ENCODE measurements at places on chromosomes 5 and 9.
A peak's percentile ranks its signal among the peaks of the same experiment; 100 is the strongest.

DNA sequence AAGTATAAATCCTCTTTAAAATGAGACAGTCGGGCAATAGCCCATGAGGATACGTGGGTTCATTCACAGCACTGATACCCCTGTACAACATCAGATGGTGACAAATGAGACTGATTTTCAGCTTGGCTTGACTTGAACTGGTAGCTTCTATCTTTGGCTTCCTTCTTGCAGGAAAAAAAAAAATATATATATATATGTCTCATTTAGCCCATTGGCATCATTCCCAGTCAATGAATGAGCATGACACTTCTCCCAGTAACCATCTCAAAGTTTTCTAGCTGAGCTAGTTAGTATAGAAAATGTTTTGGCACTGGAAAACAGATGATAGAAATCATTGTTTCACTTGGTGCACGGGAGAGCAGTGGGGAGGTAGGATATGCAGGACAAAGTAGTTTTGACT, 222.5 kb upstream of the TAS2R1 start:
- DNase-seq: no peak

DNA sequence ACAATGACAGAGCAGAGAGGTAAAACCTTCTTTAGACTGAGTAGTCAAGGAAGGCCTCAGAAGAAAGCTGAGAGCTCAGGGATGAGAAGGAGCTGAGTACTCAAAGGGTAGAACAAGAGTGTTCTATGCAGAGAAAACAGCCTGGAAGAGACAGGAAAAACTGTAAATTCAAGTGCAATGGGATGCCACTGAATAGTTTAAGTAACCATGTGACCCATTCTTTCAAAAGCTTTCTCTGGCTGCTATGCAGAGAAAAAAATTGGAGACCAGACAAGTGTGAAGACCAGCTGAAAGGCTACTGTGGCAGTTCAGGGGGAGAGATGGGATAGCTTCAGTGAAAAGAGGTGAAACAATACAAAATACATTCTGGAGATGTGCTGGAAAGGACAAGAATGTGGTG, 61.3 kb upstream of the RNF38 start:
- DNase-seq: no peak

- DNase-seq: no peak
These were observed 9.0 kb downstream of the FXN start for GRCh38 chr9:69044240-69045219.

DNA sequence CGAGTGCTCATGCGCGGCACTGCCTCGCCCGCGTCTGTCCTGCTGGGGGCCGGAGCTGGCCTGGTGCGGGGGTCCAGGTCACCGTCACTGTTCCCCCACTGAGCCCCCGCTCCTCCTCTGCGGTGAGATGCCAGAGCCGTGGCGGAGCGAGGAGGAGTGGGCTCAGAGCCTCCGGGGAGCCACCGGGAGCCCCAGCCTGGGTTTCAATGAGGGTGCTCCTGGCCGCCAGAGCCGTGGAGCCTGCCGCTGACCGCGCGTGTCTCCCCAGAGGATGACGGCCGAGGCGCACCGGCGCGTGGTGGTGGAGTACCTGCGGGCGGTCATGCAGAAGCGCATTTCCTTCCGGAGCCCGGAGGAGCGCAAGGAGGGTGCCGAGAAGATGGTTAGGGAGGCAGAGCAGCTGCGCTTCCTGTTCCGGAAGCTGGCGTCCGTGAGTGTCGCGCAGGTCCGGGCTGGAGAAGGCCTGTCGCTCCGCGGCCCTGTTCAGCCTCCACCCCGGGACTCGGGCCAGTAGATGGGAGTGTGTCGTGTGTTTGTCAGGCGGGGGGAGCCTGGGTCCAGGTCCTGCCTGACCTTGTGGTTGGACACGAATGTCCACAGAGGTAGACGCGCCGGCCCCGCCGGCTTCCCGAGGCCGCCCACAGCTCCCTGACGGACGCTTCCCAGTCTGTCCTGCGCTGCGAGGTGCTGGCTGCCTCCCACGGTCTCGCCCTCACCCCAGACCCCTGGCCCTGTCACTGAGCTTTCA, 22.0 kb downstream of the EXOC3 start:
- no peak for DNase-seq

GRCh38 chr5:7872517-7873130, 3.7 kb downstream of the MTRR start:
- no peak for DNase-seq

DNA sequence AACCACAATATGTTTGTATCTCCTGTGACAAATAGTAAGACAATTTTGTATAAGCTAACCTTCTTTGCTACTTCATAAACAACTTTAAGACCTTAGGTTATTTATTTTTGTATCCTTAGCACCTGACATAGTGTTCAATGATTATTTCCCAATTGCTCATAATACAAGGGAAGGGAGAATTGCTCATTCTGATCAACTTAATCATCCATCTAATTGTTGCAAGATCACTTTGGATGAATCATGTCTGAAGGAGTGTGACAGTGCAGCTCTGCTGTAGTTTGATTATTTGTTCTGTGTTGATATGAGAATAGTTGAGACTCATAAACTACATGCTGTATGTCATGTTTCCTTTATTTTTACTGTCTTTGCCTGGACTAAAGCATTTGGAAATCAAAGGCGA, 721.3 kb upstream of the SEMA6A start:
- DNase-seq: no peak

GRCh38 chr5:3590967-3591900, 4.4 kb upstream of the IRX1 start:
- no peak for DNase-seq

DNA sequence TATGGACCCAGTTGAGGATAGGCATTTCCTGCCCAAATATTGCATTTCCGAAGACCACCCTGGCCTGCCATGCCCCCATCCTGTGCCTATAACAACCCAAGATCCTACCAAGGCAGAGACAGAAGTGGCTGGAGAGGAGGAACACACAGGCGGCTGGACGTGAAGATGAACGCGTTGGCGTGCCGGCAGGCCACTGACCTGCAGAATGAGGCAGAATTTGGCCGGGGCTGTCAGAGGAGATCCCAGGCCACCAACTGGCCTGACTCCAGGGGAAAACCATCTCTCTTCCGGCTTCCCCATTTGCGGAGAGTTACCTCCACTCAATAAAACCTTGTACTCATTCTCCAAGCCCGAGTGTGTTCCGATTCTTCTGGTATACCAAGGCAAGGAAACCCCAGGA, 1507.5 kb downstream of the EFNA5 start:
- no peak for DNase-seq

DNA sequence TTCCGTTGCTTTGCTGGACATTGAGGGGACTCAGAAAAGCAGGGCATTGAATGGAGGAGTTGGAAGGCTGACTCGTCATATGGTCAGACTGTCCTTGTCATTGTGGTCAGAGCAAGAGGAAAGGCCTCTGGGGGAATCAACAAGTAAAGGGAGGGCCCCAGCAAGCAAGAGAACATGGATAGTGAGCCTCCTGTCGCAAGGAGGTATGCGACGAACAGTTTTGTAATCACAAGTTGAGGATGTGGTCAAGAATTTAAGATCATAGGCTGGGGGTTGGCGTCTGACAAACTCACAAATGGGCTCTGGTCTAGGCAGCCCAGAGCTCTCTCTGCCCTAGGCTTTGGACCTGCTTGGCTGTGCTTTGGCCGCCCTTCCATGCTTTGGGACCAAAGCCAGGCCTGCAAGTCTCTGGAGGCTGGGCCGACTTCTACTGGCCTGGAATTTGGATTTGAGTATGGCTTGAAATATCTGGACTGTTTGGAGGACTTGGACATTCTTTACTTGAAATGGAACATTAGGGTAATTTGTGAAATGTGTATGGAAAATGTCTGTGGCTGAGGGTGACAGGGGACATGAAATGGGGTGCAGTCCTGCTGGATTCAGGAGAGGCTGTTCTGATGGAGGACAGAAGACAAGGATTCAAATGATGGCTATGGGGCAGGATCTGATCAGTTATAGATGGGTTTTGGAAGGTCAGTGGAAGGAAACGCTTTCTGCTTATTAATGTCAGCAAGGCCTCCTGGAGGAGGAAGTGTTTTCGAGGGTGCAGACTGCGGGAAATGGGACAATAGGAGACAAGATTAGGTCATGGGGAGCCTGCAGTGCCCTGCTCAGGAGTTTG, 19.2 kb upstream of the NDST1 start:
- no peak for DNase-seq

GRCh38 chr5:170206216-170206615, 26.6 kb upstream of the C5orf58 start:
- no peak for DNase-seq

DNA sequence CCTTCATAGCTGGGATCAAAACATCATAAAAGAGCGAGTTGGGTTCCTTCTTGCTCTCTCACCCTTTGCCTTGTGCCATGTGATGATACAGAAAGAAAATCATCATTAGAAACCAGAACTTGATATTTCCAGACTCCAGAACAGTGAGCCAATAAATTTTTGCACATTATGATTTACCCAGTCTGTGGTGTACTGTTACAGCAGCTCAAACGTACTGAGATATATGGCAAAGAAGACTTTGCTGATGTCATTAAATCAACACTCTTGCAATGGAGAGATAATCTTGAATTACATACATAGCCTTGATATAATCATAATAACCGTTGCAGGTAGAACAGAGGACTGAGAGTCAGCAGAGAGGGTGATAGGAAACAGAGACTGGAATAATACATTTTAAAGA, 1271.6 kb downstream of the CDH12 start:
- no peak for DNase-seq

DNA sequence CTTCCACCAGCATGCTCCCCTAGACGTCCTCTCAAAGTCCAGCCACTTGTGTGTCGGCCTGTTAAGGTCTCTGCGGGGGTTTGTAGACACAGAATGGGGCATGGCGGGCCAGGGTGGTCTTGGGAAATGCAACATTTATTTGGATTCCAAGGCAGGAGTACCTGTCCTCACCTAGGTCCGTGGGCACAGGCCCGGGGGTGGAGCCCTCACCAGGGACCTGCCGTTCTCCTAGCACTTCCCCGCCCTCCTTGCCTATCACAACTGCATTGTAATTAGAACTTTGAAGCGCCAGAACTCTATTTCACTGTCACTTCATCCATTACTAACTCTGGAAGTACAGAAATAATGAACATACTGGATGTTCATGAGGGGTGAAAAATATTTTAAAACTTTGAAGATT, 268.3 kb upstream of the ACTBL2 start:
- DNase-seq: no peak

DNA sequence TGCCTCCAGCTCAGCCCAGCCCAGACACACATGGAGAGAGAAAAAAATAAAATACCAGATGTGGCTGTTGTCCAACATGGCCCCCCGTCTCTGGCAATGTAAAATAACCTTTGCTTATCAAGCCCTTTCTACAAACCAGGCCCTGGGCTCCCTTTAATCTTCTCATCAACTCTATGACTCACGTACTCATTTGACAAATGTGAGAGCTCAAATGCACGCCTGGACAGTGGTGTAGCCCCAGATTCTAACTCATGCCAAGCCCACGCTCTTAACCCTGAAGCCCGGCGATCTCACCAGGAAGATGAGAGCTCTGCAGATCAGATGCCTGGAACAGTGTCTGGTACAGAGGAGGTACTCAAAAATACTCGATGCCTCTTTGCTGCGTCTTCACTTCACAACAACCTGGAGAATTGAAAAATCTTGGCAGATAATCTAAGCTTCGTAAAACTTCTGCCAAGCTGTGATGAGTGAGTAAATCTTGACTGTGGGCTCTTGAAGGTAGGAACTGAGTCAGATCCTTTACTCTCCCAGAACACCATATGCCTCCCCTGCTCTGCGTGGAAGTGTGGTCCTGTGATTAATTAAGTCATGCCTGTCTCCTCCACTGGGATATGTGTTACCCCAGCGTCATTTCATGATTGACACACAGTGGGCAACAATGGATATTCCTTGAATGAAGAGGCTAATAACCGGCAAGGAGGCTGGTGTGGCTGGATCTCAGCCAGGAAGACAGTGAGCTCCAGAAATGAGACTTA, 102.0 kb upstream of the FSTL4 start:
- DNase-seq: no peak

DNA sequence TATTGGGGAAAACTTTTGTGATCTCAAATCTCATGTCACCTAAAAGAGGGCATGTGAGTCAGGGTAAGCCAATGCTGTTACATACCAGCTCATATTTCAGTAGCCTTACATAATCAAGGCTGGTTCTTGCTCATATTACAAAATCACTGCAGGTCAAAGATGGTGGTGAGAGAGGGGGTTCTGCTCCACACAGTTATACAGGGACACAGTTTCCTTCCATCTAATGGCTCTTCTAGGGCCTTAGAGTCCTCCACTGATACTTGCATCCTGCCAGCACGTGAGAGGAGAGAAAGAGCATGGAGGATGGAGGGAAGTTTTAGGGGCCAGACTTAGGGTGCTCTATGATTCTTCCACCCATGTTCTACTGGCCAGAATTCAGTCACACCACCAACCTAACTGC, 130.0 kb downstream of the LIFR start:
- no peak for DNase-seq

- no peak for DNase-seq
These were observed 26.3 kb downstream of the NMUR2 start for GRCh38 chr5:152378730-152379129.

GRCh38 chr5:122095158-122095557, 17.1 kb upstream of the LOX start:
- no peak for DNase-seq

- DNase-seq: no peak
These were observed 18.6 kb upstream of the ANGPTL2 start for GRCh38 chr9:127140842-127141675.

- DNase-seq: no peak
These were observed 312.1 kb upstream of the TUSC1 start for GRCh38 chr9:25990376-25990775.

- no peak for DNase-seq
These were observed 450.8 kb downstream of the NFIB start for GRCh38 chr9:13863112-13863511.

GRCh38 chr9:23769307-23769935, 56.6 kb downstream of the ELAVL2 start:
- DNase-seq: no peak

DNA sequence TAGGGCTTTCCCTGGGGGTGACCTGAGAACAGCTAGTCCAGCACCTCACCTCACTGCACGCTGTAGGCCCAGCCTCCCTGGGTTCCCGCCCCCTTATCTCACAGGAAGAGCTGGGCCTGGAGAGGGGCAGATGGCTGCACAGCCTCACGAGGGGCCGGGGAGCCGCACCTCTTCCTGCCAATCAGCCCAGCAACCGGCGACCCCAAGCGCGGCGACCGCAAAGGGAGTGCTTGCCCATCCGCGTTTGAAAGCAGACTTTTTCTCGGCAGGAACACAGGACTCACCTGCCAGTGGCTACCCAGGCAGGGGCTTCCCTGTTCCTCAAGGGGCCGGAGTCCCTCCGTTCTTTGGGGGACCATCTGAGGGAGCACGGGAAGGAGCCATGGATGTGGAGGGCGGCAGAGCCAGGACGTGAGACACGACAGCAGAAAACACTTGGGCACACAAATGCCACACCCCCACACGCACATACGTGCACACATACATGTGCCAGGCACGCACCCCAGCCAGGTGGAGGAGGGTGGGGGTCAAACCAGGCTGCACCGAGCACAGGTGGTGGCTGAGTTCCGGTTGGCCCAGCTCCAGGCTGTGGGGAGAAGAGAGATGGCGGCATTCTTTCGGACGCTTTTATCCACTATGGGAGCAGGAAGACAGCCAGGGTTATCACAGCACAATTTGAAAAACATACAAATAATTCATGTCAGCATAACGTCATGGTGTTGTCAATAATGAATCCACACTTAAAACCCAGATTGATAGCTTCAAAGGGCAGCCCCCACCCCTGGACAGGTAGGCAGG, 11.3 kb downstream of the TMEM250 start:
- DNase-seq: peak; percentile 83

GRCh38 chr9:12735665-12736064, 39.2 kb upstream of the LURAP1L start:
- DNase-seq: peak; percentile 6
